Left ventricle myocardium inferior (tissue), 1 donor: ENCODE measurements at places on chromosomes 4 and X. TPM values are rescaled to one million over a fixed set of nuclear protein-coding genes. Genes with fewer than 3 reads are reported as not detected.
A peak's percentile ranks its signal among the peaks of the same experiment; 100 is the strongest.

CXCL10 gene
- not detected for total RNA-seq

CFI gene
- 6.8 TPM for total RNA-seq

PPBP gene
- total RNA-seq, result 1.2 TPM

TAF7L gene
- total RNA-seq, result 0.08 TPM

PASD1 gene
- not detected for total RNA-seq

SUPT20HL2 gene
- total RNA-seq, result not detected

PPP2R2C gene
- 9.7 TPM for total RNA-seq

DNA sequence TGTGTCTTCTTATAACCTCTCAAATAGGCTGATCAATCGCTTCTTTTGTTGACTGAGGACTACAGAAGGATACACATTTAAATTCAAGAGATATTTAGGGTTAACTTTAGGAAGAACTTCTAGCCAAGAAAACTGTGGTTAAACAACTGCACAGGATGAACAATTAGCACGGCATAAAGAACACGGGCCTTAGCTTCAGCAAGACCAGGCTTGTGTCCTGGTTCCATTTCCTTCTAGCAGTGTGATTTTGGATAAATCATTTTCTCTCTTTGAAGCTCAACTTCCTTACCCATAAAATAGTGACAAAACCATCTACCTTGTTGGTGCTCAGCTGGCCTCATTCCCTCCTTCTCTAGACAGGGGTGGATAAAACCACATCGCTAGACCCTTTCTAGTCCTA, 117.6 kb downstream of the TSPAN5 start:
- H3K4me1 ChIP-seq, result no peaks in the 10 kb centered on the region
- H3K4me3 ChIP-seq, result no peak overlapping the region
- no peaks in the 10 kb centered on the region for H3K27me3 ChIP-seq

DNA sequence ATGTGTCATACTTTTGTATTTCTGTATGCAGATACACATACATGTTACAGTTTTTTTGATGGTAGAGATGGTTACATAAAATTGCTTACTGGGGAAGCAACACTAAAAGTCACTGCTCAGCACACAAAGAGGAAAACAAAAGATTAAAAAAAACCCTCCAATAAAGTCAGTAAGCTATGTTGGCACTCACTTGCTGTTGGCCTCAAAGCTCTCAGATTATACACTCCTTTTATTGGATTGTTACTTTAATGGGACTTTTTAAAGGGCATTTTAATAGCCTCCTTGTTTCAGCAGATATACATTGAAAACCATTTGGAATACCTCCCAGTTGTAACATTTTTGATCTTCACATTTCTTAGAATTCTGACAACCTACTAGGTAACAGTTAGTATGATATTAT, 222.0 kb upstream of the HHIP start:
- no peak for DNase-seq
- no peaks in the 10 kb centered on the region for H3K4me1 ChIP-seq
- no peak overlapping the region for H3K4me3 ChIP-seq
- H3K27ac ChIP-seq, result no peak overlapping the region
- H3K27me3 ChIP-seq, result no peaks in the 10 kb centered on the region

DNA sequence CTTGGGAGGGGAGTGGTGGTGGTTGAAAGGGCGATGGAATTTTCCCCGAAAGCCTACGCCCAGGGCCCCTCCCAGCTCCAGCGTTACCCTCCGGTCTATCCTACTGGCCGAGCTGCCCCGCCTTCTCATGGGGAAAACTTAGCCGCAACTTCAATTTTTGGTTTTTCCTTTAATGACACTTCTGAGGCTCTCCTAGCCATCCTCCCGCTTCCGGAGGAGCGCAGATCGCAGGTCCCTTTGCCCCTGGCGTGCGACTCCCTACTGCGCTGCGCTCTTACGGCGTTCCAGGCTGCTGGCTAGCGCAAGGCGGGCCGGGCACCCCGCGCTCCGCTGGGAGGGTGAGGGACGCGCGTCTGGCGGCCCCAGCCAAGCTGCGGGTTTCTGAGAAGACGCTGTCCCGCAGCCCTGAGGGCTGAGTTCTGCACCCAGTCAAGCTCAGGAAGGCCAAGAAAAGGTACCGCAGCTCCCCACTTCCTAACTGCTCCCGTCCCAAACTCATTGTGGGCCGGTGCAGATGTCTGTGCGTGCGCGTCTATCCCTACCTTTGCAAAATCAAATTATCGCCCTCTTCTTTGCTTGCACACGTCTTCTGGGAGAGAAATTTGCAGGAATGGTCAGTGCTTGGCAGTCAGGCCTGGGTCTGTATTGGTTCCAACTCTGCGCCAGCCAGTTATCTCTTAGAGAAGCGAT, 533 bp downstream of the IL15 start:
- H3K27ac ChIP-seq, result peak overlapping the region; percentile 86
- H3K4me3 ChIP-seq, result peak overlapping the region; percentile 85
- peak; percentile 26 for DNase-seq
- H3K4me1 ChIP-seq, result peaks cover 34% of the 10 kb centered on the region

- peak overlapping the region; percentile 59 for H3K27ac ChIP-seq
- DNase-seq, result peak; percentile 26
- peak overlapping the region; percentile 61 for H3K4me3 ChIP-seq
These were observed 732 bp upstream of the ADRA2C start for GRCh38 chr4:3765271-3766035.

DNA sequence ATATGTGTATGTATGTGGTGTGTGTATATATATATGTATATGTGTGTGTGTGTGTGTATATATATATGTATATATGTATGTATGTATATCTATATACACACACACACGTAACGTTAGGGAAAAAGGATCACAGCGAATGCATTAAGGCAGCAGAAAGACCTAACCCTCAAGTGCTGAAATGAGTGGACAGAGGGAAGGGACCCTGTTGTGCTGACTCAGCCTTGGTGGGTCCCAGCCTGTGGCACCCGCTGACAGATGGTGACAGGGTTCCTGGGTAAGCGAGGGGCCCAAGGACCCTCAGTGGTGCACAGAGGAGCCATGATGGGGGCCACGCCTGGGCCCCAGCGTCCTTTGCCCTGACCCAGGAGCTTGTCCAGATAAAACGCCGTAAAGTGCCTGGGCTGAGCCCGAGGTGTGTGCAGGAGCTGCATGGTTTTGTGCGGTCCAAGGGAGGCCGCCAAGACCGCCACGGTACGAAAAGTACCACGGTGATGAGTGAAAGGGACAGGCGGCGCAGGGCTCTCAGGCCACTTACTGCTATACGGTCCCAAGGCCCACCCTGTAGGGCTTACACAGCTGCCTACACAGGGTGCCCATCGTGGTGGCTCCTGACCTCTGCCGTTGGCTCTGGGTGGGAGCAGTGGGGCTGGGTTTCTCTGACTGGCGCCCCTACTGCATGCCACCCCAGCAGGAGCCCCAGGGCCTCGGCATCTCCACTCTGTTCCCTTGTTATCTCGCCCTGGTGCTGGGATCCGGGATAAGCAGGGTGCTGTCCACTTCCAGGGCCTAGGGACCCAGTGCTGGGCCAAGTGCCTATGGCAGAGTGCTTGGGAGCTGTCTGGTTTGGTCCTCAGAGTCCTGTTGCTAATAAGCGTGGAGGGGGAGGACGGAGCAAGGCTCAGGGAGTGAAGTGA, 10.0 kb downstream of the SH3BP2 start:
- H3K27ac ChIP-seq, result peak overlapping the region; percentile 89
- H3K27me3 ChIP-seq, result no peaks in the 10 kb centered on the region
- peaks cover 98% of the 10 kb centered on the region for H3K4me1 ChIP-seq
- H3K4me3 ChIP-seq, result no peak overlapping the region
- peak; percentile 15 for DNase-seq

GRCh38 chrX:43910012-43910411, 27.8 kb upstream of the MAOB start:
- no peaks in the 10 kb centered on the region for H3K27me3 ChIP-seq
- H3K36me3 ChIP-seq, result no peaks in the 10 kb centered on the region
- DNase-seq, result no peak
- no peaks in the 10 kb centered on the region for H3K4me1 ChIP-seq
- H3K4me3 ChIP-seq, result no peak overlapping the region

DNA sequence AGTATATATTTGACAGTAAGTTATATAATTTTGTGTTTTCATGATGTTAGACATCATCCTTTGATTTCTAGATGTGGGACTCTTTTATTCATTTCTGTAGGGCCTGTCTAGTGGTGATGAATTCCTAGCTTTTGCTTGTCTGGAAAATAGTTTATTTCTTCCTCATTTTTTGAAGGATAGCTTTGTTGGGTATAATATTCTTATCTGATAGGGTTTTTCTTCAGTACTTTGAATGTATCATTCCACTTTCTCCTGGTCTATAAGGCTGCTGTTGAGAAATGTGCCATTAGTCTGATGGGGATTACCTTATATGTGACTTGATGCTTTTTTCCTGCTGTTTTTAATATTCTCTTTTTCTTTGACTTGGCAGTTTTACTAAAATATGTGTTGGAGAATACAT, 1104.5 kb downstream of the FAT4 start:
- no peak overlapping the region for H3K4me3 ChIP-seq
- DNase-seq, result no peak
- no peaks in the 10 kb centered on the region for H3K4me1 ChIP-seq
- H3K27ac ChIP-seq, result no peak overlapping the region
- H3K36me3 ChIP-seq, result no peaks in the 10 kb centered on the region
- no peaks in the 10 kb centered on the region for H3K27me3 ChIP-seq

- no peak overlapping the region for H3K4me3 ChIP-seq
- no peaks in the 10 kb centered on the region for H3K36me3 ChIP-seq
- no peaks in the 10 kb centered on the region for H3K27me3 ChIP-seq
- no peak overlapping the region for H3K27ac ChIP-seq
These were observed 142.4 kb downstream of the TSPAN5 start for GRCh38 chr4:98516042-98516440.

GRCh38 chr4:89446193-89446592, 138.6 kb upstream of the GPRIN3 start:
- H3K27me3 ChIP-seq, result no peaks in the 10 kb centered on the region
- peaks cover 8% of the 10 kb centered on the region for H3K36me3 ChIP-seq
- no peaks in the 10 kb centered on the region for H3K4me1 ChIP-seq
- no peak overlapping the region for H3K27ac ChIP-seq
- DNase-seq, result no peak

GRCh38 chr4:99403380-99404184, 31.6 kb downstream of the ADH7 start:
- H3K4me3 ChIP-seq, result no peak overlapping the region
- H3K4me1 ChIP-seq, result peaks cover 8% of the 10 kb centered on the region
- H3K27me3 ChIP-seq, result no peaks in the 10 kb centered on the region
- H3K27ac ChIP-seq, result peak overlapping the region; percentile 72

- peaks cover 30% of the 10 kb centered on the region for H3K4me1 ChIP-seq
- no peak for DNase-seq
- H3K27me3 ChIP-seq, result no peaks in the 10 kb centered on the region
- no peak overlapping the region for H3K4me3 ChIP-seq
- H3K27ac ChIP-seq, result peak overlapping the region; percentile 65
- H3K36me3 ChIP-seq, result no peaks in the 10 kb centered on the region
These were observed 12.4 kb downstream of the EDNRA start for GRCh38 chr4:147493307-147493706.

DNA sequence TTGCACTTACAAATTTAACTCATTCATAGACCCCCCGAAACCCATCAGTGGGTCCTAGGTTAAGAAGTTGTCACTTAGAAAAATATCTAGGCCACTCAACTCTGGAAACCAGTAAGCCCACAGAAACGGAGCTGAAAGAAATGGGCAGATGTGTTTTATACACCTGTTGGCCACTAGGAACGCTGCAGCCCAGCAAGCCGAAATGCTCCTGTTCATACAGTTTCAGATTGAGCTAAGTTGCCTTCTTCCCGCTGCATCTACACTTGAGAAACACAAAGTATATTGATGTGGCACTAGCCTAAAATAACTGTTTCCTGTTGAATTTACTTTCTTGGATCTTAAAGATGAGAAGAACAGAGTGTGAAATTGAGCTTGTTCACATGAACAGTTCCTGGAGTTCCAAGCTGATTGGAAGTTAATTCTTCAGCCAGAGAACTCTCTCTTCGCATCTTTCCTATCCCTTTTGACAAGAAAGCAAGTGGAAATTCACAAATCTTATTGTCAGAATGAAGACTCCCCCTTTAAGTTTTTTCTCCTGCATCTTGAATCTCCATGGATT, 174.1 kb downstream of the RBMX2 start:
- no peaks in the 10 kb centered on the region for H3K4me1 ChIP-seq
- no peaks in the 10 kb centered on the region for H3K27me3 ChIP-seq
- no peak overlapping the region for H3K27ac ChIP-seq
- no peaks in the 10 kb centered on the region for H3K36me3 ChIP-seq

- no peaks in the 10 kb centered on the region for H3K4me1 ChIP-seq
- no peak overlapping the region for H3K4me3 ChIP-seq
- H3K36me3 ChIP-seq, result no peaks in the 10 kb centered on the region
- no peak for DNase-seq
- no peaks in the 10 kb centered on the region for H3K27me3 ChIP-seq
These were observed 129.0 kb upstream of the MAMLD1 start for GRCh38 chrX:150234126-150234525.

DNA sequence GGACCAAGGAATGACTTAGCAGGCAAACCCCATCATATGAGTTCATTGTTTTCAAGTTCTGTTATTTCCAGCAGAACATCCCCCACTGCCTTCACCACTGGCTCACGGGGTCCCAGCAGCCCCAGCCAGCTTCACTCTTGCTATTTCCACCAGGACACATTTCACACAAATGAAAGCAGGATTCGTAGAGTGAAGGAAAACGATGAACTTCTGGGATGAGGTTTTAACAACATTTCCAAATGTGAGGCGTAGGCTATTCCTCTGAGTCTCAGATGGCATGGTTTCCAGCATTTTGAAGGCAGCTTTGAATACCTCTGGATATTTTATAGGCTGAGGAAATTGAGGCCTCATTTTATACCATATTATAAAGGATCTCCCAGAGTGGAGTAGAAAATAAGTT, 32.9 kb upstream of the EGFL6 start:
- no peak overlapping the region for H3K4me3 ChIP-seq
- no peaks in the 10 kb centered on the region for H3K36me3 ChIP-seq
- H3K27ac ChIP-seq, result no peak overlapping the region
- H3K27me3 ChIP-seq, result no peaks in the 10 kb centered on the region
- no peak for DNase-seq

DNA sequence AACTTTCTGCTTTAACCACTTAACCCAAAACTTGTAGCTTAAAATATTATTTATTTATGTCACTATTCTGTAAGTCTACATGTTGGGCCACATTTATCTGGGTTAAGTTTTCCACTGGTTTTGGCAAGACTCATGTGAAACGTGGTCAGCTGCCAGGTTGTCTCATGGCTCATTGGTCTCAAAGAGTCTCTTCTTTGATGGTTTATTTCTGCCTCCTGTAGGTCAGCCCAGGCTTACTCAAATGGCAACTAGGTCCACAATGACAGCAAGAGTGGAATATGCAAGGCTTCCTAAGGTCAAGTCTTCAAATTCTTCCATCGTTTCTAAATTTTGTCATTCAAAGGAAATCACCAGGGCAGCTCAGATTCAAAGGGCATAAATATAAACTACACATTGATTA, 828.7 kb downstream of the PCDH7 start:
- H3K36me3 ChIP-seq, result no peaks in the 10 kb centered on the region
- no peak overlapping the region for H3K4me3 ChIP-seq
- no peaks in the 10 kb centered on the region for H3K27me3 ChIP-seq
- H3K27ac ChIP-seq, result no peak overlapping the region
- H3K4me1 ChIP-seq, result no peaks in the 10 kb centered on the region
- DNase-seq, result no peak
